ENCODE measurements at places on chromosomes 12 and 14. TPM values are rescaled to one million over a fixed set of nuclear protein-coding genes. Genes with fewer than 3 reads are reported as not detected.

Gene SOX5
- total RNA-seq: 0.52 TPM

Gene COQ5
- total RNA-seq: 34.1 TPM

DNA sequence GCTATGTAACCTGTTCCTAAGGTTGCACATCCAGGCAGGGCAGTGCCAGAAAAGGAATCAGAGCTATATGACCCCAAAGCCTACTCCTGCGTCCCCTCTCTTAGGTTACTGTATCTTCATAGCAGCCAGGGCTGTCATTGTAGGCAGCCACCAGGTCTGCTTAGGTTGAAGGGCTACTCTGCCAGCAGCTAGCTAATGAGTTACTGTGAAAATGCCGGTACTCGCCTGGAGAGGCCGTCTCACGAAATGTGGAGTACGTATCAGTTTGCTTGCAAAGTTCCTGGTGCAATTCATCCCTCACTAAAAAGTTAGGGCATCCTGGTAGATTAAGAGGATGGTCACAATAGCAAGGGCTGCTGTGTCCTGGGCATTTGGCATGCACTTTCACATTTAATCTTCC is 50.9 kb downstream of the RPH3A start:
- H3K4me1 ChIP-seq: peaks cover 19% of the 10 kb centered on the region
- H3K36me3 ChIP-seq: no peaks in the 10 kb centered on the region
- no peak overlapping the region for H3K4me3 ChIP-seq
- peaks cover 34% of the 10 kb centered on the region for H3K27me3 ChIP-seq
- no peak for DNase-seq

GRCh38 chr12:12748044-12748443 is 30.9 kb downstream of the CDKN1B start:
- peaks cover 5% of the 10 kb centered on the region for H3K4me1 ChIP-seq
- no peaks in the 10 kb centered on the region for H3K36me3 ChIP-seq
- no peak for DNase-seq

DNA sequence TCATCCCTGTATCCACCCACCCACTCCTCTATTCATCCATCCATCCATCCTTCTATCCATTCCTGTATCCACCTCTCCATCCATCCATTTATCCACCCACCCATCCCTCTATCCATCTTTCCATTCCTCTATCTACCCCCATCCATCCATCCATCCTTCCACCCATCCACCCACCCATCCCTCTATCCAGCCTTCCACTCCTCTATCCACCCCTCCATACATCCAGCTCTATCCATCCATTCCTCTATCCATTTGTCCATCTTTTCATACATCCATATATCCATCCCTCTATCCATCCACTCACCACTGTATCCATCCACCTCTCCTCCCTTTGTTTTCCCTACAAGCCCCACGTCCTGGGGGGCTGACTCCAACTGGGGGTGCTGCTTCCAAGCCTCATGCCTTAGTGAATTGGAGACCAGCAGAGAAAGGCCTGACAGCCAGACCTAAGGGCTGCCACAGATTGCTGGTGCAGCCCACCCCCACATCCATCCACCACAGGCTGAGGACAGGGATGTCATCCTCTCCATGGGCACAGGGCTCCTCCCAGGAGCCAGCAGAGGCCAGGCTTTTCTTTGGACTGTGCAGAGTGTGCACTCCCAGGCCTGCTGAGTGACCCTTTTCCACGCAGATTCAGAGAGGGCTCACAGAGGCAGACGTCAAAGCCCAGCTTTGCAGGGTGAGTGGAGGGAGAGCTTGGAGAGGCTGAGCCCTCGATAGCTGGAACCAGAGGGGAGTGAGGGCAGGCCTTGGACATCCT is 18.9 kb upstream of the GPR132 start:
- H3K36me3 ChIP-seq: no peaks in the 10 kb centered on the region
- no peak for DNase-seq
- peaks cover 40% of the 10 kb centered on the region for H3K4me1 ChIP-seq
- H3K27me3 ChIP-seq: no peaks in the 10 kb centered on the region
- H3K4me3 ChIP-seq: no peak overlapping the region

- DNase-seq: no peak
- H3K36me3 ChIP-seq: no peaks in the 10 kb centered on the region
- peaks cover 3% of the 10 kb centered on the region for H3K4me1 ChIP-seq
Observed at GRCh38 chr14:94175011-94175745, 1.1 kb downstream of the PPP4R4 start.

DNA sequence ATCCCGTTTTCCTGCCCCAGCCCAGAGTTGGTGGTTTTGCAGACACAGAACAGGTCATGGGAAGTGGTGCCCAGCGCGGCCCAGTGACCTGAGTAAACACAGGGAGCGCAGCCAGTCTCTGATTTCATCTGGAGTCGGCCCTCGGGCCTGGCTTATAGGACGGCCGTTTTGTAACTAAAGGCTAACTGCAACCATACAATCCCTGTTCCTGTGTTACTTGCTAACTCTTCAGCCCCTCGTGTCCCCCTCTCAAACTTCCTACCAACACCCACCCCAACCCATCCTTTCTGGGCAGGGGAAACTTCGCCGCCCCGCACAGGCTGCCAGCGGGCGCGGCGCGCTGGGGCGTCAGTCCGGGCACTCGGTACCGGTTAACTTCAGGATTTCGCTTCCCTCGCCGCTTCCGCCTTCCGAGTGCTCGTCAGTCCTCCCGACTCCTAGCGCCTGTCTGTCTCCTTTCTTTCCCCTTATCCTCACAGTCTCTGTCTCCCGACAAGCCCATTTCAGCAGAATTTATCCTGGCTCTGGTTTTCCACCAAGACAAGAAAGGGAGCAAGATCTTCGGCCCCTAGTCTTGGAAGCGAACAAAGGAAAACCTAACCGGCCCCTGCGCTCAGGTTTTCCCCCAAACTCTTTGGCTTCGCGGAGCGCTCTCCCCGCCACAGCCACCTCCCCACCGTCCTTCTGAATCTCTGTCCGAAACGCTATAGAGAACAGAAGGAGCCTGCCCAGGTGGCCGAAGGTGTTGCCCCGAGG is 2.0 kb downstream of the SIX1 start:
- no peak overlapping the region for H3K4me3 ChIP-seq
- no peak for DNase-seq
- peaks cover 11% of the 10 kb centered on the region for H3K27me3 ChIP-seq
- no peaks in the 10 kb centered on the region for H3K36me3 ChIP-seq
- H3K4me1 ChIP-seq: peaks cover 3% of the 10 kb centered on the region

GRCh38 chr14:104939666-104940410 is 15.2 kb downstream of the PLD4 start:
- no peak overlapping the region for H3K27ac ChIP-seq
- no peaks in the 10 kb centered on the region for H3K27me3 ChIP-seq
- H3K4me3 ChIP-seq: no peak overlapping the region
- DNase-seq: no peak
- no peaks in the 10 kb centered on the region for H3K4me1 ChIP-seq

DNA sequence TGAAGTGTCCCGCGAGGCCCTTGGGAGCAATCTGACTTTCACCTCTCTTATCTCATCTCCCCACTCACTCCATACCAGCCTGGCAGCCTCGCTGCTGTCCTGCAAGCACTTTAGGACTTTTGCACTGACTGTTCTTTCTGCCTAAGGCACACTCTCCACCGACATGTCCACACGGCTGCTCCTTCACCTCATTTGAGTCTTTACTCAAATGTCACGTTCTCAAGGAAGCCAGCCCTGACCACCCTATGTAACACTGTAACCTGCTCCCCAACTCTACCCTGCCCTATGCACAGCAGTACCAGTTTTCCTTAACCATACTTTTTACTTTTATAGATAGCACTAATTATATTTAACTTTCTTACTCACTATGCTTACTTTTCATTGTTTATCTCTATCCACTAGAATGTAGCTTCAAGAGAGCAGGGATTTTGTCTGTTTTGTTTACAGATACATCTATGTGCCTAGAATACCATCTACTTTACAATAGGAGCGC is 32.0 kb downstream of the PRKD1 start:
- H3K27me3 ChIP-seq: no peaks in the 10 kb centered on the region
- no peaks in the 10 kb centered on the region for H3K4me1 ChIP-seq
- no peaks in the 10 kb centered on the region for H3K36me3 ChIP-seq
- H3K27ac ChIP-seq: no peak overlapping the region
- no peak for DNase-seq

GRCh38 chr14:24965934-24966578 is 83.9 kb downstream of the STXBP6 start:
- no peaks in the 10 kb centered on the region for H3K36me3 ChIP-seq
- no peak overlapping the region for H3K27ac ChIP-seq
- no peaks in the 10 kb centered on the region for H3K4me1 ChIP-seq

All from HCT116 (cell line).